DMS79 treated with DMSO at 0.1 percent for 48 hours (cell line): ENCODE measurements at places on chromosomes 6 and 20.
A peak's percentile ranks its signal among the peaks of the same experiment; 100 is the strongest.

DNA sequence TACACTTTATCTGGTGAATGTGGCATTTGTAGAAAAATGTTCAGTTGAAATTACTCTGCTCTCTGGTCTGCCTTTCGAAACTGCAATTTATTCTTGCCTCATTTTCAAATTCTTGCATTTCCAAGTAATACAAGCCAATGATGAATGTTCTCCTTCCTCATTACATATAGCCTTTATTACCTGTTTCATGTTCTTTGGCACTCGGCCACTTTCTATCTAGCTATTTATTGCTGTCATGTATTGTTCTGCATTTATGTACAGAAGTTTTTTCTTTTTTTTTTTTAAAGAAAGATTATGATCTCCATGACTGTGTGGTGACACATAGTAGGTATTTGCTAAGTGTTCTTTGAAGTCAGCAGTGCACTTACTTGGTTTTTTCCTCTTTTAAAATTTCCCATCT, 261.4 kb downstream of the ZFAND3 start:
- DNase-seq: no peak

GRCh38 chr6:165096868-165097267, 212.5 kb downstream of the C6orf118 start:
- DNase-seq: no peak

DNA sequence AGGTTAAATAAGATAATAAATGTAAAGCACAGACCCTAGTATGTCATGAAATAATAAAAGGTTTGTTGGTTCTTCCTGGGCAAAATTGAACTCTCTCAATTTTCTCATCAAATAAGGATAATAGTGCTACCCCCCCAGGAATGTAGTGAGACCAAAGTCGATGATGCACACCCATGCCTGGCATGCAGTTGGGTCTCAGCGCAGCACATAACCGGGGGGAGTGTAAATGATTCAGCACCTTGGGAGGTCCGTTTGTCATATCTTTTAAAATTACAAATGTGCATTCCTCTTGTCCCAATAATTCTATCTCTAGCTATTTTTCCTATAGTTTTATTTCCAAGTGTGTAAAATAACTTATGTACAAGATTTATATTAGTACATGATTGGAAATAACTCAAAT, 31.3 kb upstream of the CCDC167 start:
- no peak for DNase-seq

DNA sequence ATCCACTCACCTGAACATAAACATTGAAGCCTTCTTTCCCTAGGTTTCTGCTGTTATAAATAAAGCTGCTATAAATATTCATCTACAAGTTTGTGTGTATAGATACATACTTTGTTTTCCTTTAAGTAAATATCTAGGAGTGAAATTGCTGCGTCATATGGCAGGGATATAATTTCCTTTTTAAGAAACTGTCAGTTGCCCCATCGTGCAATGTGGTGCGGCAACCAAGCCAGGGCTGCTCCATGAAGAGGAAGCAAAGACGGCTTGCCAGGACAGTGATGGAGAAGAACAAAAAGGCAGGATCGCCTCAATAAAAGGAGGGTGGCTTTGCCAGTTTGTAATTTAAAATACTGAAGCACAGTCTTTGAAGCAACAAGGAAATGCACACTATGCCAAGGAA, 36.6 kb downstream of the CITED2 start:
- no peak for DNase-seq

- DNase-seq: peak; percentile 66
Observed at GRCh38 chr6:168417679-168418557, 23.1 kb upstream of the SMOC2 start.

- DNase-seq: no peak
Observed at GRCh38 chr6:24636681-24637080, 9.3 kb downstream of the KIAA0319 start.

- peak; percentile 91 for DNase-seq
Observed at GRCh38 chr20:5608104-5608441, 142.1 kb upstream of the SHLD1 start.

- no peak for DNase-seq
Observed at GRCh38 chr6:146856296-146856695, 257.5 kb downstream of the ADGB start.

- DNase-seq: no peak
Observed at GRCh38 chr20:46709459-46710152, at the start of gene SLC2A10. TSS of gene SLC2A10 (plus strand) at chr20:46709649. CDS start at chr20:46709737, 88 bp downstream.

DNA sequence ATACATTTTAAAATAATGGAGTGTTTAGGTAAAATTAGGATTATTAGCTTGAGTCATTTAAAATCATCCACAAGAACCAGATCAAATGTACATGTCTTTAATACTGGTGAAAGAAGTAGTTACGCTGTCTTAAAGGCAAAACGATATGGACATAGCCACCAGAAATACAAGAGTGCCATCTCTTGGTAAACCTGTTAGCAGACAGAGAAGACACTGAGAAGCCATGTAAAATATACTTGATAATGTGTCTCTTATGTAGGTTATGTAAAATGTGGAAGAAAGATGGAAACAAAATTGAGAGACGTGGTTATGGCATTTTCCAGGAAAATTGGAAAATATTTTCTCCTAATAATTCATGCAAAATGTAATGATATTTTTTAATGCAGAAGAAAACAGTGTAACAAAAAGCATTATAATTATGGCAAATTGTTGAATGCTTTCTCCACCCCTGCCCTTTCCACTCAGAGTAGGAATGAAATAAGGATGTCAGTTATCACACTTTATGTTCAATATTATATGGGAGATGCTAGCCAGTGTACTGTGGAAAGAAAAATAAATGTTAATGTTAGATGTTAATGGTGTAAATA, 12.2 kb upstream of the SLC17A2 start:
- DNase-seq: no peak
